ENCODE measurements at places on chromosomes 3 and 15.

- H3K27me3 ChIP-seq = no peaks in the 10 kb centered on the region
- no peak for DNase-seq
- H3K36me3 ChIP-seq = no peaks in the 10 kb centered on the region
- no peaks in the 10 kb centered on the region for H3K4me1 ChIP-seq
- no peak overlapping the region for H3K4me3 ChIP-seq
Measured at GRCh38 chr3:123765475-123766128, 118.5 kb downstream of the MYLK start.

- H3K4me3 ChIP-seq = no peak within 1 kb of the TSS
- H3K36me3 ChIP-seq = no peaks in the 10 kb centered on the region
- peak; percentile 39 for DNase-seq
- no peaks in the 10 kb centered on the region for H3K4me1 ChIP-seq
Measured at GRCh38 chr3:194351080-194351672, at the start of gene CPN2. Gene CPN2, minus strand, starts transcription at chr3:194351328. Its CDS starts 8,626 bp downstream, at chr3:194342702.

GRCh38 chr15:27936164-27936563, 163.0 kb downstream of the OCA2 start:
- H3K36me3 ChIP-seq = no peaks in the 10 kb centered on the region
- H3K4me1 ChIP-seq = no peaks in the 10 kb centered on the region
- no peak overlapping the region for H3K27ac ChIP-seq
- H3K27me3 ChIP-seq = no peaks in the 10 kb centered on the region

DNA sequence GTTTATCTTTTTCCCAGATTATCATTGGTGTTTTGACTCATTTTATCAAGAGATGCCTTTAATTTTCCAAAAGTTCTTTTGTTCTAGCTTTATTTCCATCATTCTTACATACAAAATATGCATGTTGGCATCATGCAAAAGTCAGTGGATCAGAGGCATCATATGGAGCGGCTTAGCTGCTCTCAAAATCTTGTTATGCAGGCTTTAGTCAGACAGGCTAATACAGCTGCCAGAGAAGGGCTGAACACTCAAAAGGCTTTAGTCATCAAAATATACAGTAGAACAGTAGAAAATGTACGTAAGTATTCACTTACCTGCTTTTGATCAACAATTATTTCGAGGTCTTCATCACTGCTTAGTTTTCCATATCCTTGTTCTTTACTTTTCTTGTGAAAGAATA, 65.5 kb downstream of the PEX5L start:
- peaks cover 5% of the 10 kb centered on the region for H3K4me1 ChIP-seq
- no peaks in the 10 kb centered on the region for H3K27me3 ChIP-seq
- H3K36me3 ChIP-seq = no peaks in the 10 kb centered on the region
- no peak overlapping the region for H3K27ac ChIP-seq
- no peak for DNase-seq

DNA sequence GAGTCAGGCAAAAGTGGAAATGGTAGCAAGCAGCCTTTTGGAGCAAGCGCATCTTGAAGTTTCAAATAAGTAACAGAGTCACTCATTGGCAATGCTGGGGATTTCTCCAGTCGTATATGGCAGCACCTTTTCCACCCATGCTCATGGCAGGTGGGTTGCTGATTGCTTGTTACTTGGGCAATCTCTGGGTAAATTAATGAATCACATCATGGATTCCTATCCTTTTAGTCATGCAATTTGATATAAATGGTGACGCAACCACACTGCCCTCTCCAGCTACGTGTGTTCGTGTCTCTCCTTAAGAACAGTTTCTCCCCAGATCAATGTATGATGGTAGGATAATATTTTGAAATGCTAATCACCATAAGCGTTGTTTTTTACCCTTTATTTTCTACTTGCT, 339.9 kb upstream of the KCNH8 start:
- no peak overlapping the region for H3K4me3 ChIP-seq
- no peak for DNase-seq
- no peaks in the 10 kb centered on the region for H3K36me3 ChIP-seq
- peaks cover 14% of the 10 kb centered on the region for H3K4me1 ChIP-seq
- H3K27me3 ChIP-seq = no peaks in the 10 kb centered on the region
- peak overlapping the region; percentile 36 for H3K27ac ChIP-seq

GRCh38 chr15:83919978-83920510, 266.1 kb downstream of the ADAMTSL3 start:
- H3K4me1 ChIP-seq = no peaks in the 10 kb centered on the region
- no peak overlapping the region for H3K27ac ChIP-seq
- DNase-seq = no peak
- H3K4me3 ChIP-seq = no peak overlapping the region
- no peaks in the 10 kb centered on the region for H3K36me3 ChIP-seq

- H3K36me3 ChIP-seq = no peaks in the 10 kb centered on the region
- H3K4me3 ChIP-seq = no peak overlapping the region
- H3K27ac ChIP-seq = peak overlapping the region; percentile 38
- no peak for DNase-seq
- no peaks in the 10 kb centered on the region for H3K27me3 ChIP-seq
- peaks cover 16% of the 10 kb centered on the region for H3K4me1 ChIP-seq
Measured at GRCh38 chr3:49668861-49669260, 5.3 kb upstream of the APEH start.

DNA sequence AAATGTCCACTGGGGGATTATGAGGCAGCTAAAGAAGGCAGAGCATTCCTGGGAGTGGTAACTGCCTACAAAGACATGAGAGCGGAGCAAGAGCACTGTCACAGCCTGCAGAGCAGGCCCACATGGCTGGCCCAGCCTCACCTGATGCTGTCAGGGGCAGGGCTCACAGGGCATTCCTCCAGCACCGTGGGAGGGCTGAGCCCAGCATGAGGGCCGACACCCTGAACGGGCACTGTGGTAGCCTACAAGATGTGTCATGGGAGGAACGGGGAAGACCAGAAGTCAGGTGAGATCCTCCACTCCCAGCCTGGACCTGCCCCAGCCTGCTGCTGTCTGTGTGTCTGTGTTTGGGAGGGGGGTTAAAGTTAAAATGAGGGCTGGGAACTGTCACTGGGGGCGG, 30.1 kb downstream of the CCDC12 start:
- no peak overlapping the region for H3K4me3 ChIP-seq
- no peak for DNase-seq
- no peaks in the 10 kb centered on the region for H3K27me3 ChIP-seq
- peaks cover 18% of the 10 kb centered on the region for H3K36me3 ChIP-seq

GRCh38 chr3:122394173-122394572, 10.2 kb downstream of the FAM162A start:
- H3K4me1 ChIP-seq = peaks cover 9% of the 10 kb centered on the region
- H3K27me3 ChIP-seq = no peaks in the 10 kb centered on the region
- no peaks in the 10 kb centered on the region for H3K36me3 ChIP-seq
- H3K4me3 ChIP-seq = no peak overlapping the region
- peak overlapping the region; percentile 2 for H3K27ac ChIP-seq

GRCh38 chr3:97699889-97700288, 64.7 kb upstream of the ARL6 start:
- no peak overlapping the region for H3K27ac ChIP-seq
- H3K4me1 ChIP-seq = no peaks in the 10 kb centered on the region
- no peak overlapping the region for H3K4me3 ChIP-seq
- H3K27me3 ChIP-seq = no peaks in the 10 kb centered on the region
- DNase-seq = no peak
- no peaks in the 10 kb centered on the region for H3K36me3 ChIP-seq

DNA sequence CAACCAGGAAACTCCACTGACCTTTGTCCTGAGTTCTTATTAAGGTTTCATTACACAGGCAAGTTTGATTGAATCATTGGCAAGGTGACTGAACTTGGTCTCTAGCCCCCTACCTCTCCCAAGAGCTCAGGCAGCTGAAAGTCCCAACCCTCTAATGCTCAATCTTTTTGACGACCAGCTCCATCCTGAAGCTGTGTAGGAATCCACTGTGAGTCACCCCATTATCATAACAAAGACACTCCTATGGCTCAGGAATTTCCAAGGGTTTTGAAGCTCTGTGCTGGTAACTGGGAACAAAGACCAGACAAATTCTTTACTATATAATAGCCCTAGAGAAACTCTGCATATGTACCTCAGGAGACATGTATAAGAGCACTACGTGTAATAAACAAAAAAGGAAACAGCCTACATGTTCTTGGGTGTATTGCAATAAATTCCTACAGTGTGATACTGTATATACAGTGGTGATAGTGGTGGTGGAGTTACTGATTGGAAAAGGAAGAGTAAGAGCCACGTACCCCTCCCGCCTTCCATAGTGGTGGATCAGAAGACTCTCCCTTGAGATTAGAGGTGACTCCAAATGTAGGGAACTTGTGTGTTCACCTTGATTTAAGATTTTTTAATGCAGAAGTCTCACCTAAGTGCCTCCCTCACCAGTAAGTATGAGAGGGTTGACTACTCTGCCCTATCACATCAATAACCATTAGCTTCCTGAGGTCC, 116.6 kb downstream of the ST8SIA2 start:
- no peaks in the 10 kb centered on the region for H3K4me1 ChIP-seq
- no peak overlapping the region for H3K4me3 ChIP-seq
- H3K36me3 ChIP-seq = no peaks in the 10 kb centered on the region
- H3K27ac ChIP-seq = no peak overlapping the region
- no peak for DNase-seq
- H3K27me3 ChIP-seq = peaks cover 10% of the 10 kb centered on the region

DNA sequence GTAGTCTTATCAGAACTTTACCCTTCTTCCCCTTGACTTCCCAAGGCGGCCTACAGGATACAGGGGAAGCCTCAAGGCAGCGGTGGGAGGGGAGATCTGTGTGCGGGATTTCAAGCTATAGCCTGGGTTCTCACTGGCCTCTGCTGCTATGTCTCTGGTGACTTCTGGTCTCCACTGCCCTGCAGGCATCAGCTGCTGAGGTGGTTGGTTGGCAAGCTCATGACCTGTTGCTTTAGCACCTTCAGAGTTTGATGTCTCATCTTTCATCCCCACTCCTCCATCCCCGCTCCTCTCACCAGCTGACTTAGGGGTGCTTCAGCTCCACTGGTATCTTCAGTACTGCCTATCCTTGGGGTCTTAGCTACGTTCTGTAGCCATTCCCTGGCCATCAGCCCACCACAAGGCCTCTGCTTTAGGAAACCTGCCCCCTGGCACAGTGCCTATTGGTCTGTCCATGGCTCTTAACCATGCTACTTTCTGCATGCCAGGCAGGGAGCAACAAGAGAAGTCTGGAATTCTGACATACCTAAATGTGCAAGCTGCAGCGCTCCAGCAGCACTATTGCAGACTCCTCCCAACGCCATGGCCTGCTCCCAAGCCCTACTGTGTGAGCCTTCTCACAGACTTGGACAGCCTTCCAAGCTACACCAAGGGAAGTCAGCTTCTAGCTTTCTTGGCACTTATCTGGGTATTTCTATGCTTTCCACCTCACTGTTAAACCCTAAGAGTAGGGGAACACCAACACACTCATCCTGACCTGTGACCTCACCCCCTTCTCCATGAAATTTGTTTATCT, 1.8 kb upstream of the YEATS2 start:
- no peaks in the 10 kb centered on the region for H3K27me3 ChIP-seq
- no peak for DNase-seq
- no peaks in the 10 kb centered on the region for H3K36me3 ChIP-seq
- H3K4me3 ChIP-seq = no peak overlapping the region
- no peak overlapping the region for H3K27ac ChIP-seq

DNA sequence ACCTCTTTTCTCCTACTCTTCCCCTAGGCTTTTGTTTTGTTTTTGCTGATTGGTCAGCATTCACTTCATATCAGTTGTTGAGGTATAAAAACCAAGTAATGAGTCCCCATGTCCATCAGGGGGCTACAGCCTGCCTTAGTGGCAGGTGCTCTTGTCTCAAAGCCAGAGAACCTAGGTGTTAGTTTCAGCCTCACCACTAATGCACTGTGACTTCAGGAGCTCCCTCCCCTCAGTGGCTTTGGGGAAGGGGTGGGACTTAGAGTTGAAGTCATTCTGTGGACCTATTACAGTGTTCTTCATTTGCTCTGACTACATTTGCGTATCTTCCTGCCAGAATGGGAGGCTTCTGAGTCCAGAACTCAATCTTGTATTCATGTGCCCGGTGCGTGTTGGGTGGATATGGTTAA, 41.6 kb downstream of the NR2C2 start:
- H3K4me1 ChIP-seq = no peaks in the 10 kb centered on the region
- no peak overlapping the region for H3K27ac ChIP-seq
- no peak overlapping the region for H3K4me3 ChIP-seq
- no peak for DNase-seq

DNA sequence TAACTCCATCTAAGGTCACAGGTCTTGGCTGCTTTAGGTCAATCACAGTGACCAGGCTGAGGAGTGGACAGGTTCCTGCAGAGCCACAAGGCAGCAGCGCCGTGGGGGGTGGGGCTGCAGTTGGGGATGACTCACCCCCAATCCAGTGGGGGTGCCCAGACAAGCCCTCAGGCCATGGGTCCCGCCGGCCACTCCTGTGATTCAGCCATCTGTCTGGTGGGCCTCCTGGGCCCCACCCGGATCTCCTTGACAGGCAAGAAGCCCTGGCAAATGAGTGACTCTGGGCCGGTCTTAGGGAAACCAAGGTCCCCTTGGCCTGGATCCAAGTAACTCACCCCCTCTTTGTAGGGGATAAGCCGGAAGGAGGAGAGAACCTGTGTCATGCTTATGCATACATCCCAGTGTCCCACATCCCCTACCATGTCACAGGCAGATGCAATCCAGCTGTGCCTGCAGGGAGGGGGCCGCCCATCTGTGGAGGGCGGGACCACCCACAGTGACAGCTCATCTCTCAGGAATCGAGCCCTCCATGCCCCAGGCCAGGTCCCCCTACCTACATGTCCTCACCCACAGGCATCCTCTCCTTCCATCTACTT, 495 bp upstream of the COL7A1 start:
- peaks cover 60% of the 10 kb centered on the region for H3K36me3 ChIP-seq
- H3K27ac ChIP-seq = peak overlapping the region; percentile 98
- peaks cover 48% of the 10 kb centered on the region for H3K4me1 ChIP-seq
- peak; percentile 98 for DNase-seq

DNA sequence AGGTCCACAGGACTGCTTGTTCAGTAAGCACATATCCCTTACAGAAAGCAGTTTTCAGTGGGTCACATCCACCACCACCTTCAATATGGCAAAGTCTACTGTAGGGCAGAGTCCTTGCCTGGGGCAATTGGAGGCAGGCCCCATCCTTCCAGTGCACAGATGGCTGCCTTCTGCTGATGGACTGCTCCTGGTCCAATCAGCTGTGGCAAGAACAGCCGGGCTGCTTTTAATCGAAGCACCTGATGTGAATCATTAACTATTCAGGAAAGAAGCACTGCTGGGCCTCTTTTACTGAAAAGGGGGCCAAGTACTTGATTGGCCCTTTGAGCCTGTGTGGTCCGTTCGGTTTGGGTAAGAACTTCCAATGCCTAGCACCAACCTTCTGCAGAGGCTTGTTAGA, 24.4 kb downstream of the LARS2 start:
- H3K4me1 ChIP-seq = no peaks in the 10 kb centered on the region
- DNase-seq = no peak
- no peaks in the 10 kb centered on the region for H3K27me3 ChIP-seq
- no peak overlapping the region for H3K4me3 ChIP-seq

DNA sequence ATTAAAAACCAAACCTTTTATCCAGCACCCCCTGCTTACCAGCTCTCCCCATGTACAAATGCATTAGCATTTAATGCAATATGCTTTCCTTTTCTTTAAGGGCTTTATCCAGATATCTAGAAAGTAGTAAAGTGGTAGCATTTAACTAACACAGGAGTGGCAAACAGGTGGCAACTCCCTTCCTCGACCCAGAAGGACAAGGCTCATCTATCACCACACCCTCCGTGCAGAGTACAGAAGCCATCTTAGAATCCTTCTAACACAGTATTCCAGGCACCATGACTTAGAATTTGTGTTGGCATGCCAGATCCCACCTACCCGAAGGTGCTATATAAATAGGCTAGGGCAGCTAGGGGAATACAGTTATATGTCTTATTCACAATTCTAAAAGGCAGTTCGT, 148.6 kb upstream of the NSMCE3 start:
- DNase-seq = no peak
- H3K27ac ChIP-seq = no peak overlapping the region
- H3K4me1 ChIP-seq = no peaks in the 10 kb centered on the region
- no peak overlapping the region for H3K4me3 ChIP-seq

- H3K36me3 ChIP-seq = no peaks in the 10 kb centered on the region
- H3K4me3 ChIP-seq = no peak overlapping the region
- no peaks in the 10 kb centered on the region for H3K27me3 ChIP-seq
Measured at GRCh38 chr3:188421151-188421821, 267.3 kb downstream of the LPP start.
